ENCODE measurements at places on chromosomes 1 and 21. TPM values are rescaled to one million over a fixed set of nuclear protein-coding genes. Genes with fewer than 3 reads are reported as not detected.

- no peak for DNase-seq
Measured at GRCh38 chr1:1216770-1217620, 3.0 kb upstream of the TNFRSF4 start.

GRCh38 chr1:225425201-225425786 is 2.5 kb downstream of the LBR start:
- DNase-seq, result no peak

- DNase-seq, result no peak
Measured at GRCh38 chr1:65734979-65735378, 57.7 kb upstream of the PDE4B start.

GRCh38 chr21:39852021-39852721 is 15.1 kb upstream of the PCP4 start:
- DNase-seq, result no peak

Gene FAM229A
- 9.7 TPM for total RNA-seq

- no peak for DNase-seq
Measured at GRCh38 chr1:15184436-15185241, 31.1 kb downstream of the TMEM51 start.

Gene MROH7
- 5.4 TPM for total RNA-seq

Gene SELP
- 19.4 TPM for total RNA-seq

DNA sequence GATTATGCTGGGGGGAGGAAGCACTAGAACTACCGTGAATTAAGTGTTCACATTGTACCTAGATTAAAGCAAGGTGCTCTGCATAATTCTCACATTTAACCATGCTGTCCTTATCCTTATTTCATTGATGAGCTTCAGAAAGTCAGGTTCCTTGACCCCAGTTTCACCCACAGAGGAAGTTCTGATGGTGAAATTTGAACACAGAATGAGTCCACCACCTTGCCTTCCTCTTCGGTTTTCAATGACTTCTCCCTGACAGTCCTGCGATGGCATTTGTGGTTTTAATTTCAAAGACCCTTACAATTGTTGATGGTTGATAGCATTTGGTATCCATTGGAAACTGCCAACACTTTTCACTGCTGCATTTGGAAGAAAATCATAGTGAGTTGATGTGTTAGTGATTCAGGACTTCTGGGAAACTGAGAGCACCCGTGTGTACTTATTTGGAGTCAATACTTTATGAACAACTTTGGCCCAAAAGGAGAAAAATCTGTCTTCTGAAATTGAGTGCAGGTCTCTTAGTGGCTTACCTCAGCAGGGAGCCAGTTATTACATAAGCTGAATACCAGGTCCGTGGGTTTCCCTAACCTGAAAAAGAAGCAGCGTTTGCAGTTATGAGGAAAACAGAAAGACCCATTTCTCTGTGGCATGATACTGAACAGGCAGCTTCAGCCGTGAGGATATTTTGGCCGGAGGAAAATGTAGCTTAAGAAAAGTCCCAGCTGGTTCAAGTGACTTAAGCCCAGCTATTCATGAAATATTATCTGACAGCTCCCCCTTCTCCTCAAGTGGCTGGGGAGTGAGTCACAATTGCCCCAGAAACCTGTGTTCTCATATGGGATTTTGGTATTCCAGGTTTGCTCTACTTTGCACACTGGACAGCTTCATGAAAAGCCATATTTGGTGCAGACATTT is 47.5 kb downstream of the ROR1 start:
- DNase-seq, result no peak

- no peak for DNase-seq
Measured at GRCh38 chr1:199112365-199112764, 473.5 kb downstream of the PTPRC start.

Gene OR6N1
- not detected for total RNA-seq

Gene BRINP2
- not detected for total RNA-seq

GRCh38 chr1:196493881-196494280 is 114.4 kb downstream of the KCNT2 start:
- no peak for DNase-seq

DNA sequence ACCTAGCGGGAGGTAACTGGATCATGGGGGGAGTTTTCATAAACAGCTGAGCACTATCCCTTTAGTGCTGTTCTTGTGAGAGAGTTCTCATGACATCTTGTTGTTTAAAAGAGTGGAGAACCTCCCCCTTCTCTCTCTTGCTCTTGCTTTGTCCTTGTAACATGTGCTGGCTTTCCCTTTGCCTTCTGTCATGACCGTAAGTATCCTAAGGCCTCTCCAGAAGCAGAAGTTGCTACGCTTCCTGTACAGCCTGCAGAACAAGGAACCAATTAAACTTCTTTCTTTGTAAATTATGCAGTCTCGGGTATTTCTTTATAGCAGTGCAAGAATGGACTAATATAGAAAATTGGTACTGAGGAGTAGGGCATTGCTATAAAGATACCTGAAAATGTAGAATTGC is 515.6 kb downstream of the NEGR1 start:
- DNase-seq, result no peak

Gene PLEKHA6
- total RNA-seq, result 65.1 TPM

Gene IQCC
- total RNA-seq, result 3.5 TPM

All from kidney (tissue), 22 donors.